Activated CD4-positive, alpha-beta T cell treated with anti-CD3 and anti-CD28 coated beads for 48 hours (primary cell): ENCODE measurements at places on chromosomes 2 and 18.

DNA sequence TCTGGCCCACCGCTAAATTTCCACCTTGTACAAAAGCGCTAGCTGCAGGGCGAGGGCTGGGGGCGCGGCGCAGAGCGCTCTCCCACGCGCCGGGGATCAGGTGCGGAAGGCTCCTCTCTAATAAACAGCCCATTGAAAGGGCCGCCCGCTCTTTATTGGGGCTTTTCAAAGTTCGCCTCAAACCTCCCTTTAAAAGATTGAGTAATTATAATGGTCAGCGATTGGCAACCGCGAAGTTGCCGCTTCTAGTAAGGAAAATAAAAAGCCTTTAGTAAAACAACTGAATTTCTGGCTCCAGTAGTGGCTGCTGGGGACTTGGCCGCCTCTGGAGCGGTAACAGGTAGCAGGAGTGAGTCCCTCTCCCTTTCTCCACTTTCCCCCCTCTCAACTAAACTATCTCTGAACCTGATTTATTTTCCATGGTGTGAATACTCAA lies 755 bp downstream of the NEUROD1 start:
- no peak for DNase-seq

DNA sequence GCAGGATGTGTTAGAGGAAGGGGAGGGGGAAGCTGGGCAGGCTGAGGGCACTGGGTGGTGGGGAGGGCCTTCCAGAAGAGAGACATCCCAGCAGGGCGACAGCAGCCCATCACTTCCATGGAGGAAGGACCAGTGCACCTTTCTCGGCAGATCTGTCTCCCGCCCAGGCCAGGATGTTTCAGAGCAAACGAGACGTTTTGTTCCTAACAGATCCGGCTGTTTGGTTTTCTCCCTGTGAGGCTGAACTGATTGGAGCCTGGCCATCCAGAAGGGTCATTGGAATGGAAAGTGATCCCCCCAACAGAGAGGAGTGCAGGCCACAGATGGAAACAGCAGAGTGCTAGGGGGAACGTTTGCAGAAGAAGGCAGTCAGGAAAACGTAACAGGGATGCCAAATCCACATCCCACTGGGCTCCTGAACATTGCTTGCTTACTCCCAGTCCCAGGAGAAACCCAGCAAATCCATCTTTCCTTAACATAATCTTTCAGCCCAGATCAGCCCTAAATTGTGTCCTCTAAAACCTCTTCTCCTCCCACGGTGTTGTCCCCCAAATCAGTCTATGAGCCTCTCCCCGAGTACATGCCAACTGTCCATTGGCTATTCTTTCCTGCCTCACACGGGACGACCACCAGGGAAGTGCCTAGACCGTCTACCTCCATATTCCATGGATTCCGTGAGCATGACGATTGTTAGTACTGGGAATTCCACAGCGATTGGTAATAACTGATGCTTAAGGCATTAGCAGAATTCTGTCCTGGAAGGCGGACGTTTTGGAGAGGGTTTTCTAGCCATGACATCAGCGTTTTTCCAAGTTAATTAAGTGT lies 126.8 kb downstream of the SEPTIN10 start:
- DNase-seq = no peak

DNA sequence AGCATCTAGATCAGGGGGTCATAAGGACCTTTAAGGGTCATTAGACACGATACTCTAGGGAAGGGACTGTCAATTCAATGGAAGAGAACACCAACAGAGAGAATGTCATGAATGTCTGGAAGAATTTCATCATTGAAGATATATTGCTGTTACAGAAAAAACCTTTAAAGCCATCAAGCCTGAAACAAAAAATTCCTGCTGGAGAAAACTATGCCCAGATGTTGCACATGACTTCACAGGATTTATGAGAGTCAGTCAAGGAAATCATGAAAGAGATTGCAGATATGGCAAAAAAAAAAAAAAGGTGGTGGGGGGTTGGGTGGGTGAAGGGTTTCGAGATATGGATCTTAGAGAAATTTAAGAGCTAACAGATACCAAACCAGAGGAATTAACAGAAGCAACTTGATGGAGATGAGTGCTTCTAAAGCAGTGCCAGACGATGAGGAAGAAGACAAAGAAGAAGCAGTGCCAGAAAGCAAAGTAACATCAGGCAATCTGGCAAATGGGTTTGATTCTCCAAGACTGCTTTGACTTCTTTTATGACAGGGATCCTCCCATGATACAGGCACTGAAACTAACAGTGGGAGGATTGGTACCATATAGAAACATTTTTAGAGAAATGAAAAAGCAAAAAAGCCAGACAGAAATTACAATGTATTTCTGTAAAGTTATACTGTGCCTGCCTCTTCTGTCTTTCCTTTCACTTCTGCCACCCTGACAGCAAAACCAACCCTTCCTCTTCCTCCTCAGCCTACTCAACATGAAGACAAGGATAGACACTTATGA lies 28.5 kb downstream of the MAP4K3 start:
- DNase-seq = no peak

- no peak for DNase-seq
Measured at GRCh38 chr2:61179701-61180639, 18.0 kb downstream of the C2orf74 start.

DNA sequence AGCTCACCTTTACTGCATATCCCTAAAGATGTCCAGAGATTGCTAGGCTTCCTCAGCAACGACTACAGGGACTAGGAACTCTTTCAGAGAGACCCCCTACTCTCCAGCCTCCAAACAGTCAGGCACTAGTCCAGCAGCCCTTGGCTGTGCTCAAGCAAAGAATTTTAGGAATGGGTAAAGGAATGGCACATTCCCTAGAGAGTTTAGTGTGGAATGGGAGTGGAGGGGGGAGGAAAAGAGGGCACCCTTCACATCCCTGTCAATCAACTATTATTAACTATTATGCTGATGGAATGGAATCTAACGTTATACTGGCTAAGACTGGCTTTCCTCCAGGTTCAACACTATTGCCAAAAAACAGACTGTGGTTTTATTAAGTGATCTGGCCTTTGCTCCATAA lies 64.8 kb downstream of the IKZF2 start:
- no peak for DNase-seq

DNA sequence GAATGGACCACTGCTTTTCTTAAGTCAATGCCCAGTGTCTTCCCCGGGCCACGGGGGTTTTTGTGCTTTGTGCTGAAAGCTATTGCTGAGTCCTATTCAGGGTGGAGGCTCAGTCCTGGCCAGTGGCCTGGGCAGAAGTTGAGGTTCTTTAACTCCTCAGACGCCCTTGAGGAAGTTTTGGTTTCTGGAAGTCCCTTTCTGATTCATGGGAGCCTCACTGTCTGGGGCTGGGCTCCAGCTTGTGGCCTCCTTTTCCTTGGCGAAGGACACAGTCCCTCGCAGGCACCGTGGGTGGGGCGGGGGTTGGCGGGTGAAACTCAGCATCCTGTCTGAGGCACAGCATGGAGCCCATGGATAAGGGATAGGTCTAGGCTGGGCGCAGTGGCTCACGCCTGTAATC lies 465.2 kb upstream of the HS6ST1 start:
- DNase-seq = no peak
